ENCODE measurements at places on chromosomes 5 and 9.
A peak's percentile ranks its signal among the peaks of the same experiment; 100 is the strongest.

- no peak for DNase-seq
These were observed 68.3 kb downstream of the SEMA5A start for GRCh38 chr5:9477537-9477936.

DNA sequence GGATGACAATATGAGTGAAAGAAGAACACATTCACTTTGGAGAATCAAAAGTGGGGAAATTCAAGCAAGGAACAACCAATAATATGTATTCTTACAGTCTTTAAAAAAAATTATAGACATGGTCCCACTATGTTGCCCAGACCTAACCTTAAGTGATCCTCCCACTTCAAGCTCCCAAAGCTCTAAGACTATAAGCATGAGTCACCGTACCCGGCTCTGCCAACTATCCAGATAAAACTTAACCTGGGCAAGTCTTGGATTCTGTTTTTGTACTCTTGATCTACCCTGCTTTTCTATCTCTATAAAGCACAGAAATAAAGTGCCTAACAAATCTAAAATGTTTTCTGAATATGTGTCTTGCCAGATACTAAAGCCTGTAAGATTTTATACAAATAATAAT lies 30.9 kb downstream of the CEMIP2 start:
- DNase-seq, result no peak

DNA sequence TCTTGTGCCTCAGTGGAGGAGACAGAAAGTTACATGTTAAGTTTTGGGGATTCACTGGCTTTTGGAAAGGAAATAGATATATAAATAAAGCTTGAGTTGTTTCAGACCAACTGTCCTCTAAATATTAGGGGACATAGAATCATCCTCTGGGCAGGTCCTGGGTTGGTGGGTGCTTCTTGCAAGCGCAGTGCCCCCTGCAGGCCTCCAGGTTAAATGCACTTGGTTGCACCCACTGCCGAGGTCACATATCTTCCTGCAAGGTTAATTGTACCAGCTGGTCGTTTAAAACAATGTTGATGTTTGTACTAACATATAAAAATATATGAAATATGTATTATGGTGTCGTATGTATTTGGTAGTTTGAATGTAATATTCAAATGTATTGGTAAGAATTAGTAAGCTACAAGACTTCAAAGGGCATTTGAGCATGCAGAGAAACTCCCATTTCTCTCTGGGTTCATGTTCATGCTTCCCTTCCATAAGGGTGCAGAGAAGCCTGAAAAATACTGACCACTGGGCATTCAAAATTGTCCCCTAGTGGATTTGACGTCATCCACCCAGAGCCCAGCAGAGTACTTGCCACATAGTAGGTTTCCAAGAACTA lies 87.0 kb downstream of the ZNF618 start:
- DNase-seq, result no peak

- DNase-seq, result no peak
These were observed 4.8 kb upstream of the ZNF366 start for GRCh38 chr5:72511774-72512592.

DNA sequence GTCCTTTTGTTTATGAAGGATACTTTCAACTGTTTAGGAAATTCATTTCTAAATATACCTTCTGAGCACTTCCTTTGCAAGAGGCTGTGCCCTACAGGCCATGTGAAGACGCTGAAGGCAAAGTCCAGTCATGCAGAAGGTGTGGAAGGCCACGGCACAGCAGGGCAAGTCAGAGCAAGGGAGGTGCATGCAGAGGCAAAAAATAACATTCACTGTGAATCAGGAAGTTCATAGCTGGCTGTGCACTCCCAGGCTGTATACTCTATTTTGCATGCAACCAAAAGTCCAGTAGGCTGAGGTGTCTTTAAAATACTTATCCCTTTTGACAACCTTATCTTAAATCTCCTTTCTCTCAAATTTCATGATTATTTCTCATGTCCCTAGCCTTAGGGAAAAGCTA lies 50.3 kb downstream of the GNAQ start:
- no peak for DNase-seq

DNA sequence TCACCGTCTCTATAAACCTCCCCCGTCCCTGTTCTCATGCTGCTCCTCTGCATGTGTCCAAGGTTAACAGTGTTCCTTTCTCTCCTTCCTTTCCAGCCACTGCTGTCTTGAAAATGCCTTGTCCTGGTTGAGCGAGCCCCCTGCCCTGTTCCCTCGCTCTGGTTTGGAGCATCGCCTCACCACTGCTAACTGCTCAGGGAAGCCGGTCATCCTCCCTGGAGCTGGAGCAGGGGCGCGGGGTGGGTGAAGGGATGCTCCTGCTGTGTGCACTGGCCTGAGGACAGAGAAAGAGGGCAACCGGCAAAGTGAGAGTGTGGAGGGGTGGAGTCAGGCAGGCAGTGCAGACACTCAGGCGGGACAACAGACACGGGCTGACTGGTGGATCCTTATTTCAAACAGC lies 19.4 kb downstream of the UBE2QL1 start:
- DNase-seq, result no peak

DNA sequence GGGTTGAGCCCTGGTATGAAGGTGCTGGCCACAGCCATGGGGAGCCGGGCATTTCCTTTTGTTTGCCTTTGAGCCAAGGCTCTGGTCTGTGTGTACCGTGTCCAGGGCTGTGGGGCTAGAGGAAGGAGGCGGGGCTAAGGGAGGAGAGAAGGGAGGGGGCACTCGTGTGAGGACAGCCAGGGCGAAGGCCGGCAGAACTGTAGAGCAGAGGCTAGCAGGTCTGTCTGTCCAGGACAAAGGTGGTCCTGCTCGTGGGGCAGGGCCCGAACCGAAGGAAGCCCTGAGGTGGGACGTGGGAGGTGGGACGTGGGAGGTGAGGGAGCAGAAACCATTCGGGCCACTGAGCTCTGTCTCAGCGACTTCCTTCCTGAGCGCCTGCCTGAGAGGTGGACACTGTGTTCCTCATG lies 41.3 kb upstream of the TESK1 start:
- DNase-seq, result no peak

DNA sequence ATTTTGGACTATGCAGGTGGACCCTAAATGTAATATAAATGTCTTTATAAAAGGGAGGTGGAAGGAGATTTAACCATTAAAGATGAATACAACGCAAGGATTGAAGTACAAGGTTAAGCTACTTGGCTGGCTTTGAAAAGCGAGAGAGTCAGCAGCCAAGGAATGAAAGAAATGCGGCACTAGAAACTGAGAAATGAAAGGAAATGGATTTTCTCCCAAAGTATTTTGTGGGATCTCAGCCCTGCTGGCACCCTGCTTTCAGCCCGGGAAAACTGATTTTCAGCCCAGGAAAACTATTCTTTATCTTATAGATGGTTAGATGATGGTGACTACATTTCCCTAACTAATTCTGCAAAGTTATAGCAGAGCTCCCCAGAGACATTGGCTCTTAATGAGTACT lies 1349.6 kb upstream of the C9orf72 start:
- DNase-seq, result no peak

DNA sequence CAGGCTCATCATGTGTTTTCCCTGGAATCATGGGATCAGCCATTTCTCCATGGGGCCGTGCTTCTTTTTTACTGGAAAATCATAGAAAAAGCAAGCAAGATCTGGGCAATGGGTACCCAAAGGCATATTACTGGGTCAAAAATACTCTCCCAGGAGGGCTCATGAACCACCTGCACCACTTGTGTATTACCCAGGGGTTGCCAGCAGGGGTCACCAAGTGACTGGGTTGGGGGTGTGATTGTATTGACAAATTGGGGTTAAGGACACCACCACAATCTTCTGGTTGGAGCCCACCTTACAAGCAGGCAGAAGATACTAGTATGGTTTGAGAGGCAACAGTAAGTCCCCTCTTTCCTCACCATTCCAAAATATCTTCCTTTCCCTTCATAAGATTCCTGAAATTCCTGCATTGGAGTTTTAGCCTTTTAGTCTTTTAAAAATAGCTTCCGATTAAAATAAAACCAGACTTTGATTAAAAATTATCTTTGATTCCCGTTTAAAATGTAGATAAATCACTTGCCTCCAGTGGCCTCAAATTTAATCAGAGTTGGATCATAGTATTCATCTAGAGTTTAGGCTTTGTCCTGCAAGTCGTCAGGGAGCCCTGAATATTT lies 603.3 kb downstream of the KIF4B start:
- peak; percentile 2 for DNase-seq

DNA sequence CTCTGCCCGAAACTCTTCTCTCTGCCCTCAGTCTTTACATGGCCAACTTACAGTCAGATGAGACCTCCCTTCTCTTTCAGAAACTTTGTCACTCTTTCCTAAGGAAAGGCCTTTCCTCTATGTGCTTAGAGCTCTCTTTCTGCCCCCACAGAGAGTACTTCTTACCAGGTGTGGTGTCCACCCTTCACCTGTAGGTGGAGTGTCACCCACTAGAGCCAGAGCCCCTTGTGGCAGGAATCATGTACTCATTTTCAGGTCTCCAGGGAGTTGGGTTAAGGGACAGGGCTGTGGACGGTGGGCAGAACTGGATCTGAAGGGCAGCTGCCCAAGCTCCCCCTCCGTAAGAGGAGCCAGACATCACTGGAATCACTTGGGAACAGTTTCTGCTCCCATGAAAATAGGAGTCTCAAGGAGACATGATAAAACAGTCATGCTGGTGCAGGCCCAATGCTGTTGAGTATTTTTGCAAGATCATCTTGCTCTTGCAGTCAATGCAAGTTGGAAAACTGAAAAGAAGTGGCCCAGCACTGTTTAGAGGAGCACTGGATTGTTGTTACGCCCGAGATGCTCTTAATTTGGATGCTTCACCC lies 436.7 kb downstream of the ZSWIM6 start:
- peak; percentile 64 for DNase-seq

GRCh38 chr5:138054847-138055558 lies 22.1 kb upstream of the FAM13B start:
- DNase-seq, result no peak

- DNase-seq, result no peak
These were observed 15.4 kb downstream of the ARHGEF37 start for GRCh38 chr5:149596712-149597111.

- DNase-seq, result no peak
These were observed 43.5 kb downstream of the DMAC1 start for GRCh38 chr9:7756088-7756487.

- no peak for DNase-seq
These were observed 396 bp downstream of the GARIN3 start for GRCh38 chr5:157165668-157166067.

- DNase-seq, result no peak
These were observed 98.7 kb downstream of the CDK5RAP2 start for GRCh38 chr9:120481248-120481647.

- no peak for DNase-seq
These were observed 89.6 kb downstream of the RAPGEF1 start for GRCh38 chr9:131650254-131650653.

- DNase-seq, result no peak
These were observed 24.6 kb upstream of the SLC22A5 start for GRCh38 chr5:132344775-132345514.

DNA sequence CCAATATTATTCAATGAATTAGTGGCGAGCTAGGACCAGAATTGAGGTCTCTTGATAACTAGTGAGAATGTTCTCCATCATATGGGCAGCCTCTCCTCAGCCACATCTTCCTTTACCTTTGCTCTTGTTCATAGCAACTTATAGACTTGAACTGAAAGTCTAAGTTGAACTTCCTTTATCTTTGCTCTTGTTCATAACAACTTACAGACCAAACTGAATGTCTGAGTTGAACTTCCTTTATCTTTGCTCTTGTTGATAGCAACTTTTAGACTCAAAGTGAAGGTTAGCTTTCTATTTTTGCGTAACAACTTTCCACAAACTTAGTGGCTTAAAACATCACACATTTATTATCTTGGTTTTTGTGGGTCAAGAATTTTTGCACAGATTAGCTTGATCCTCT lies 146.4 kb upstream of the C9orf72 start:
- no peak for DNase-seq

DNA sequence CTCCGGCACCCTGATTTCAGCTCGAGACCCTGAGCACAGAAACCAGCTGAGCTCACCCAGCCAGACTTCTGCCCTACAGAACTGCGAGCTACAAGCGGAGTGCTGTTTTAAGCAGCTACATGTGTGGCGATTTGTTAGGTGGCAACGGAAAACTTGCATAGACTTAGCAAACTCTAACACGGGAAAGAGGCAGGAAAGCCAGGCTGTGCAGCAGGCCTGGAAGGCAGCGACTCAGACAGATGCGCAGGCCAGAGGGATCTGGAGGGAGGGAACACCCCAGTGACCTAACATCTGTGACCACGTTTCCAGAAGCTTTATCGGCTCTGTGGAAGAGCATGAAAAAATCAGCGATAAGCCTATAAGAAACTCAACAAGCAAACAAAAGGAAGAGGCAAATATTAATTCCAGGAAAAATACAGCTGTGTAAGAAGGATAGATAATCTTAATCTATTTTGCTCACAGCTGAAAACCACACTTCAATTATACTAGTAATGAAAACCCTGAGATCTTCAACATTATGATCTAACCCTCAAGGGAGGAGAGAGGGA lies 11.0 kb downstream of the UBAC1 start:
- no peak for DNase-seq

- DNase-seq, result no peak
These were observed 406.6 kb downstream of the CTNND2 start for GRCh38 chr5:11497651-11498050.

DNA sequence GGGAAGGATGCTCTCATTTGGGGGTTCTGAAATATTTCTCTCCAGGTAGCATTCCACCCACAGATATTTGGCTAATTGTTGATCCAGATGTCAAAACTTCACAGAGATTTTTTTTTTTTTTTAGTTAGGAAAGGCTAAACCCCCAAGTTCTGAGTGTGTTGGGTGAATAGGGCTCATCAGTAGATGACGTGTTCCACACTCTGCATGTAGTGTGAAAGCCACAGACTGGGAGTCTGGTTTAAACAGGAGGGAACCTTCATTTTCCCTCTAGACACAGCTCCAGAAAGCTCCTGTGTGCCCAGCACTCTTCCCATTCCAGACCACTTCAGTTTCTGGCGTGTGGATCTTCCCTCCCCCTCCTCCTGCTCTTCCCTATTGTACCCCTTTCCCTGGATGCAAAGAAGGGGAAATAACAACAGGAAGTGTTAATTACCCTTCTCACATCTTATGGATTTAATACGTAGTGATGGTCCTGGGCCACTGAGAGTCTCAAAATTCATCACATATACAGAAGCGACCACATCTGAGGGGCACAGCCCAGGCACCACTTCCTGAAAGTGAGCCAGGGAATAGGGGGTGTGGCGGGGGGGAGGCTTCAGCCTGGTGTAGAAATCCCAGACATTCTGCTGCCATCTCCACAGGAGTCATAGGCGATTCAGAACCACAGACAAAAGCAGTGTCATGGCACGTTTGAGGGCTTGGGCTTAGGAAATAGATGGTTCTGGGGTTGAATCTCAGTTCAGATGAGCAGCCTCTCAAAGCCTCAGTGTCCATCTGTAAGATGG lies 65.1 kb downstream of the DAP start:
- no peak for DNase-seq

GRCh38 chr5:124444147-124444775 lies 302.2 kb downstream of the ZNF608 start:
- DNase-seq, result no peak

DNA sequence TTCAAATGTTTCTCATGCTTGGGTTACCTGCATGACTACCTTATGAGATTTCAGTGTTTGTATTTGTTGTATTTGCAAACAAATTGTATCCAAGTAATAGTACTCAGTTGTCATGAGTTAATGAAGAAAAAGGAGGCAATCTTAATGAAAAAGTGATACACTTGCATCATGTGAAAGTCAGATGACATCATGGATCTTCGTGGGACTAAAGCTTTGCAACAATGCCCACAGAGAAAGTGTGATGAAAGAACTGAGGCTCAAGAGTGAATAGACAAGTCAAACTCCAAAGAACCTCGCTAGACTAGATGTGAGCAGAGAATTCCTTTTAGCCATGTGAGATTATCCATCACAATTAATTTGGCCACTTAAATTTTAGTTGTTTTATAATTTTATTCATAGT lies 75.4 kb upstream of the ADRB2 start:
- DNase-seq, result no peak

GRCh38 chr5:60797482-60798153 lies 46.5 kb downstream of the ELOVL7 start:
- DNase-seq, result no peak
